ENCODE measurements at places on chromosomes 5 and 9.

DNA sequence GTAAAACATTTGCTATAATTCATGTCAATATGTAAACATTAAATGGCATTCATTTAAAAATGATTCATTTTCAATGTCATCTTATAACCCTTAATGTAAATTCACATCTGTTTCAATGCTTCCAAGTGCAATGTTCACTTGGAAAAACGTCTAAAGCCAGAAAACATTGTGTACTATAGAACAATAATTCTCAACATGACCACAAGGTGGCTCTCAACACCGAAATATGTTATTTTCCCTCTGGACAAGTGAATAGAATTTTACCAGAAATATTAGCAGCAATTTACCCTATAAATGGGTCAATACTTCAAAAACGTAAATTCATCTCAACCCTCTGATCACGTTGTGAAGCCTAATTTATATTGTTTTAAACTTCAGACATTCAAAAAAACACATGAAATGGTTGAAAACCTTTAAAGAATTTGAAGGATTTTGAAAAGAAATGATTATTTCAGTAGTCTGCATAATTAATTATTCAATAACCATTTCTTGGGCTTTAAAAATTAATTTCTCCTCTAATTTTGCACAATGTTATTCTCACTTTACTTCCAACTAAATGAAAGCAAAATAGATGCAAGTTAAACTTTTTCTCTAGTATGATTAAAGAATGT, 11.0 kb downstream of the CDH10 start:
- DNase-seq: no peak

DNA sequence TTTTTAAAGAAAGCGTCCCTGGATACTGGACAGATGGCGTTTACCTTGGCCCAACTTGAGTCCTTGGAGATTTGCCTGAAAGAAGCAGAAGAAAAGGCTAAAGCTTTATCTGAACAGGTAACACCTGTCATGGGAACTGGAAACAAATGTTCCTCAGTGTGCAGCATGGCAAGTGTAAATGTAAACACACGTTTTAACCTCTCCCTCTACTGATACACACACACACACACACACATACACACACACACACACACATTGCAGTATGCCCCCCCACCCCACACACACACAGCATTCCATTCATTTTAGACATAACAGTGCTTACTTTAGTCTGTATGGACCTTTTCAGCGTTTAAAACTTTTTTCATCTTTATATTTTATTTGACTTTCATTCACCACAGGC, 51.1 kb downstream of the CCDC192 start:
- no peak for DNase-seq

DNA sequence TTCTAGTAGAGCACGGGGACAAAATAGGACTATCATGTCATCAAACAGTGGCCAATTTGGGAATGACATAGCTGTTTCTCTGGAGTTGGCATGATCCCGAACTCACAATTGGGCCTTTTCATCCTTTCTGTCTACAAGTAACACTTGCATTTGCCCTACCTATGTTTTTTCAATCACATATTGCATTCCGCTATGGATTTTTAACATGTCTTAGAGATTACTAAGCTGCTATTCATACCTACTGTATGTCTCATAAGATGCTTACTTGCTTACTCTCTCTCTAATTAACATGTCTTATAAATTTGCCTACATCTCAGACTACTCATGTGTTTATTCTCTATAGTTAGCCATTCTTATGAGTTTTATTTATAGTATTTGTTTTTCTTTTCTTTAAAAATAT, 341.2 kb upstream of the CTNND2 start:
- DNase-seq: no peak

- no peak for DNase-seq
Observed at GRCh38 chr9:6229619-6230018, 14.0 kb downstream of the IL33 start.

DNA sequence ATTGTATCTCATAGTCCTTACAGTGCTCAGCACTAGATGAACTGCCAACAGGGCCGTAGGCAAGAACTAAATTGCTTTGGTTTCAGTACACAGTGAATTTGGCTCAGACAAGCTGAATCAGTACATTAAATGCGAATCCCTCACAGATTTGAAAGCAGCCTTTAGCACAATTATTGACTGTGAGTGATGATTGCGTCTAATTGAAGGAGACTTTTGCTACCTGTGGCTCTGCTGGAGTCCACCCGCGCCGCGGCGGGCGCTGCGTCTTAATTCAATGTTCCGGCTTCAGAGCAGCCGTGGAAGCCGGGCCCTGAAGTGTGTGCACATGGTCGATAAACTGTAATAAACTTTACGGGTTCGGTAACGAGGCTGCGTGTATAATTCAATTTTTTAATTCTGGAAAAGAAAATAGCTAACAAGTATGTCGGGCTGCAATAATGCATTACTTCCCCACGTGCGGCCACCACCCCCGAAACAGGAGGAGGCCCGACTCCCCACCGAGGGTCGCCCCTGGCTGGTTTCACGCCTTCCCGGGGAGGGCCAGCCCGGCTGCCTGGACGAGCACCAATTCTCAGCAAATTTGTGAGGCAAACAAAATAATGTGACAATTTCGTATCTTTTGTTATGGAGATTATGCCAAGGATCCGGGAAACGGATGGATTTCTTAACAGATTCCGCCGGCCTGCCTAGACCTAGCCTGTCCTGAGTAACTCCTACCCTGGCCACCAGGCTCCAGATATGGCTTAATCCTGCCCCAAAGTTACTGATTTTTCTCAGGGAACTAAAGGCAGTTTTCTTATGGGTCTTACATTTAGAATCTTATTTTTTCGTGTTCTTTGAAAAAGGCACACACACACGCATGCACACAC, 269.4 kb upstream of the IRX1 start:
- DNase-seq: no peak

DNA sequence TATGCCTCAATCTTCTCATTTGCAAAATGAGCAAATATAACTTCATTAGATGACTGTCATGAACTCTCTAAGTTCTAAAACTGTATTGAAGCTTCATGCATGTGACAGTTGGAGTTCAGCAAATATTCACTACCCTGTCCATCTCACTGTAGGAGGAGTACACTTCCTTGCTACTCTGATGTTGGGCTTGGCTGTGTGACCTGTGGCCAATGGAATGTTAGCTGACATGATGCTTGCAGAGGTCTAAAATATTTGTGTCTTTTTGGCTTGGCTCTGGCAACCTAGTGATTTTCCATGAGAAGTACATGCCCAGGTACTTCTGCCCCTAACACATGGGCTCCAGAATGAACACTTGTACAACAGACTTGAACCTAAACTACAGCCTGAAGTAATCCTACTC, 203.1 kb upstream of the ANKH start:
- DNase-seq: no peak

DNA sequence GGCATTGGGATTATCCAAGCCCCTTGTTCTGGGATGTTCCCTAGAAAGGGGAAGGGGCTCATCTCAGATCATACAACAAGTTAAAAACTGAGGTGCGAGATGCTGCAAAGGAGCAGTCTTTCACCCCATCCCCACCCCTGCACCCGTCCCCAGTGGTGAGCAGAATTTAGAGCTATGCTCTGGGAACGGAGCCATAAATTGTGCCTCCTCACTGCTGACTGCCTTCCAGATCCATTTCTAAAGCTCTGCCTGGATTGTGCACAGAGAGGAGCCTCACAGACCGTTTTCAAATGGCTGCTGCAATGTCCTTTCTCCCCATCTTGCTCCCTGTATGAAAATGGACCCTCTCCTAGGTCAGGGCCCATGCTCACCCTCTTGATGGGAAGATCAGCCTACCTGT, 8.3 kb downstream of the SLC25A48 start:
- DNase-seq: no peak

- peak; percentile 55 for DNase-seq
Observed at GRCh38 chr9:122835313-122835731, 6.9 kb upstream of the PDCL start.

- no peak for DNase-seq
Observed at GRCh38 chr5:89302102-89302891, 419.3 kb upstream of the MEF2C start.

DNA sequence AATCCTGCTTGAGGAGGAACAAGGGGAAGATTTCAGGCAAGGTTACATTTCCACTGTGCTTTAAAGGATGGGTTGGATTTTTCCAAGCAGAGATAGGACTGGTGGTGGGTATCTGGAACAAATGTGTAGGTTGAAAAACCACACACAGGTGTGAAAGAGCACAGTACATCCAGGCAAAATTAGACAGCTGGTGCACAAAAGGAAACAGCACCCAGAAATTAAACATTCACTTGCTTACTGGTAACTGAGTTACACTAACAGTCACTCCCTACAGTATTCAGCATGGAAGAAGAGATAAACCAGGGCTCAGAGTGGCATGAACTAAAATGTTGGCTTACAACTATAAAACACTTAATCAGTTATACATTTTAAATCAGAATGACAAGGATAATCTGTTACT, 81.5 kb upstream of the RASEF start:
- DNase-seq: no peak

- no peak for DNase-seq
Observed at GRCh38 chr5:134511796-134512660, 13.4 kb upstream of the JADE2 start.

DNA sequence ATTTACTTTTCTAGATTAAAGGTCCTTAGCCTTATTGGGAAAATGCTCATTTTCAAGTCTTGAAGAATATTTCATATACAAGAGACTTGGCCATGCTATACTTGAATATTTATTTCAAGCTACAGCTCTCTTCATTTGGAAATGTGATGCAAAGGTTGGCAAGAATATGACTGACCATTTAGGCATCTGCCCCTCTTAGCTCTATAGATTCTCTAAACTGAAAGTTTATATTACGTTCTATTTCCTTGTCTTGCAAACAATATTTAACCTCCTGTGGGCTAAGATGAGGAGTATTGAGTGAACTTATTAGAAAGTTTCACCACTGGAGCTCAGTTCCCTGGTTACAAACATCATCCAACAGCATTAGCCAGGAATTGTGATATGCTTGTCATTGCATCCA, 593.1 kb downstream of the MAT2B start:
- no peak for DNase-seq

GRCh38 chr5:104266161-104266560, 703.6 kb upstream of the NUDT12 start:
- no peak for DNase-seq

DNA sequence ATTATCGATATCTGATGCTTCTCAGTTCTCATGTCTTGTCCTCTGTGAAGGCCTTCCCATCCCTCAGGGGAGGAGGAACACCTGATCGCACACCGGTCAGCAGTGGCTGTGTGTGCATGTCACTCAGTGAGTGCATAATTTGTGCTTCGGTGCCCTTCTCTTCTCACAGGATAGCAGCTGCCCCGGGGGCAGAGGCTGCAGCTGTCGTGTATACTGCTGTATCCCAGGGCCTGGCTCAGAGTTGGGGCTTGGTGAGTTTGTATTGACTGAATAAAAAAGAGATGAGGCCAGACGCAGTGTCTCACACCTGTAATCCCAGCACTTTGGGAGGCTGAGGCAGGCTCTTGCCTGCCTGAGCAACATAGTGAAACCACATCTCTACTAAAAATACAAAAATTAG, 49.7 kb upstream of the NCS1 start:
- no peak for DNase-seq

GRCh38 chr9:108191065-108191464, 664.7 kb downstream of the ACTL7B start:
- DNase-seq: no peak

- DNase-seq: no peak
Observed at GRCh38 chr5:52880541-52880940, 92.8 kb downstream of the ITGA1 start.

DNA sequence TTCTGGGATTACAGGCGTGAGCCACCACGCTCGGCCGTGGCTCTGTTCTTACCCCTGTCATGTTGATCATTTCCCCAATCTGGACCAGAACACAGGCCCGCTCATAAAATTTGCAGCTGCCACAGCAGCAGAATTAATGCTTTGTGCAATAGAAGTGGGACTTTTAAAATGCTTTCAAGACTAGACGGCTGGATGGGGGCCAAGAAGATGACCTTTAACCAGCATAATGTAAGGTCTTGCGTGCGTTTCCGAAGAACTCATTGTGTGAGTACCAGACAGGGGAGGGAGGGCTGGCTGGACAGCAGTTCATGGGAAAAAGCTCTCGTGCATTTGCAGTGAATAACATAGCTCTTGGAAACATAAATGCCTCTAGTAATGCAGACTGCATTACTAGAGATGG, 3.5 kb upstream of the WDR38 start:
- no peak for DNase-seq

DNA sequence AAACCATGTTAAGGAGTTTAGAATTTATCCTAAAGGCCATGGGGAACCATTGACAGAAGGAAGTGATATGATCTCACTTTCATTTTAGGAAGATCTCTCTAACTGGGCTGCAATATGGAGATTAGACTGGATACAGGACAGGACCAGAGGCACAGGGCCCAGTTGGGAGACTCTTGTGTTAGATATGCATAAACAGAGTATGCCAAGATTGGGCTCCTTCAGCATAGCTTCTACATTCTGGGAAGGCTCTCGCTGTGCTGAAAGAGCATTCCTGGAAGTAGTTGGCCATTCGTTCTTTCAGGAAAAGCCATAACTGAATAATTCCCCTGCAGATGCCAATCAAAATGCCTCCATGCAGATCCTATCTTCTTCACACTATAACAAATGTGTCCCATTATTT, 204.5 kb downstream of the CWC27 start:
- DNase-seq: no peak

DNA sequence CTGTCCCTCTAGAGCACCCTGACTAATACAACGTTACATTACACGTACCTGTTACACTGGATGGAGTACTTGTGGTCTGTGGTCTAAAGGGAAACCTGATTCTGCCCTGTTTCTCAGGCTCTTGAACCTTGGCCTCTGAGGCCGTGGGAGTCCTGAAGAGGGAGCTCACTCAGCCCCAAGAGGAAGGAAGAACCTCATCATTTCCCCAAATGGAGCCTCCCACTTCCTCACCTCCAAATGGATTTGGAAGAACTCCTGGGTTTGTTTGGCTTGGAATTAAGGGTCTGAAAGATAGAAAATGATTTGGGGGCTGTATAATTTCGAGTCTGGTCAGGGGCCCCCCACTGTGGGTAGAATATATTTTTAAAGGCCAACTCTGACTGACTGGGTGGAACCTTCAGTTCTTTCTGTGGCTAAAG, 200.2 kb downstream of the SEMA6A start:
- no peak for DNase-seq

DNA sequence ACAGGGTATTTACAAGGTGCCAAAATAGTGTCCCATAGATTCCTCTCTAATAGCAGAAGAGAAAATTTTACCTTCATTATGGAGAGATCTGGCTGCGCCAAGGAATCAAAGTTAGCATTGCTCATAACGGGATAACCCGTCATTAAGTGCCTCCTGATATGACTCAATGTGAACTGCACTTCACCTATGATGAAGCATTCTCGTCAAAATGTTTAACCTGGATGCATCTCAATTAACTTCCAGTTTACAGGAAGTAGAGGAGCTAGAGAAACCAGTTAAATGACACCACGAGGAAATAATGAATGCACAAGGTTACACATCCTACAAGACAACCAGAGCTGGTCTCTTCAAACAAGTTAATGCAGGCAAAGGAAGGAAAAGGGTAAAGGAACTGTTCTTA, 17.2 kb downstream of the FBXW11 start:
- no peak for DNase-seq

GRCh38 chr5:165325221-165325620, 1819.8 kb downstream of the MAT2B start:
- DNase-seq: no peak

GRCh38 chr5:94759961-94760360, 141.5 kb downstream of the SLF1 start:
- no peak for DNase-seq
